Activated CD4-positive, CD25-positive, alpha-beta regulatory T cell (primary cell): ENCODE measurements at places on chromosomes 1 and 21.

- DNase-seq, result peak; percentile 42
Measured at GRCh38 chr1:212457740-212458338, 25.1 kb downstream of the NENF start.

DNA sequence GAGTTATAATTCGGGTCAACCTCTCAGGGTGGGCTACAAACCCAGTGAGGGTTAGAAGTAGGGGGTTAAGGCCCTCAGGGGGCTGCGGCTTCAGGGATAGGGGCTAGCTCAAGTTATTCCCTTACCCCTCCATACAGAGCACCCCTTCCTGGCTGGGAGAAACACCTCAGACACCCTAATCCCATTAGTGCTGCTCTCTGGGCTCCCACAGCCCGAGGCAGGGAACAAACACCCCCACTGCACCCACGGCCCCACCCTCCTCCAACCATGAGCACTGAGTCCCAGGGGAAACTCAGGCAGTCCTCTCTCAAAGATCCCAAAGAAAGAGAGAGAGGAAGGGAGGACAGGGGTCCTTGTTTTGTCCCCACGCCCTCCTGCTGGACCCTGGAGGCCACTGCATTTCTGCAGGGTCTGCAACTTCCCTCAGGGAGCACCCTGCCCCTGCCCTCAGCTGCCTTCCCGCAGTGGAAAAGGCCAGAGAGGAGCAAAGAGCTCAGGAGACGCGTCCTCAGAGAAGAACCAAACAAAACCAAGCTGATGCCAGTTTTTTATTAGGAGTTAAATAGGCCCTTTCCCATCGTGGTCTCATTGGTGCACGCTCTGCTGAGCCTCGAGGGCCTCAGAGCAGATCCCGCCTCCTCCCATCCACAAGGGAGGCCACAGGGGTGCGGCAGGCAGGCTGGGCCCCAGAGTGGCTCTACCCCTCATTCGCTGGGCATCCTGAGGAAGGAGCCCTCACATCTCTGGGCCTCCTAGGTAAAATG is 1.4 kb upstream of the S100A4 start:
- no peak for DNase-seq

GRCh38 chr1:82264802-82265201 is 464.1 kb downstream of the ADGRL2 start:
- no peak for DNase-seq

GRCh38 chr1:91784616-91785015 is 101.3 kb downstream of the TGFBR3 start:
- no peak for DNase-seq

DNA sequence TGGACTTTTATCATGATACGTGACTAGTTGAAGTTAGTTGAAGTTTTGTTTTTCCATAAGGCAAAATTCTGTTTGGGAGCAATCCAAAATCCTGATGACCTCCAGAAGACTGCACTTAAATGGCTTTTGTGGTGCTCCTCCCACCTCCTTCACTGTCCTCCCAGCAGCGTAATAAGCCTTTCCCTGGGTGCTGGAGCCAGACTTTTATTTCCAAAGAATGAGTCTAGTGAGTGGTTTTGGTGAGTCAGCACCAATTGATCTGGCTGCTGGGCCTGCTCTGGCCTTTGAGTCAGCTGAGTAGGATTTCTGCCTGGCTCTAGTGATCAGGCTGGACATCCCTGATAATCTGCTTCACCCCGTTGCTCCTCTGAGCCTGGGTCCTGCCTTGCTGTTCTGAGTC is 21.7 kb upstream of the KCND3 start:
- no peak for DNase-seq

DNA sequence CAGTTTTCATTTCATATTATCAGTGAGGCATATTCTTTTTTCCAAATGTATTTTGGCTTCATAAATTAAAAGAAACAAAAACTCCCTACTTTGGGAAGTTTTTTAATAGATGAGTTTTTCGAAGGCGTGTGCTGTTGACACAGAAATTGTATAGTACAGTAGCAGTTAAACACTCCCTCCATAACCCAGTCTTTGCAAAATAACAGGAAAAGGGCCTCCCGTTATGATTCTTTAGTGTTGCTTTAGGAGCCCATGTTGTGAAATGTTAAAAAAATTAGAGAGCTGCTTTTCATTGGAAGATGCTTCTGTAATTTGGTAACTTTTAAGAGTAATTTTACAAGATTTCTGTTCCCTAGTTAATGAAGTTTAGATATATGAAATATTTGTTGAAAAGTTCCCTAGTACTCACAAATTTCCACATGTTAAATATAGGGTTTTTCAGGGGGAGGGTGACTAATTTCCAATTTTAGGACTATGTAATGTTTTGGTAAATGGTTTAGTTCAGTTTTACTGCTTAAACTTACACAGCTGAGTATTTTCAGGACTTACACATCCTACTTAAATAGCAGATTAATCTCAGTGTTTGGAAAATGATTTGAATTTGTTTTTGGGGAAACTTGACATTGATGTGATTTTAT is 2.0 kb downstream of the CAMSAP2 start:
- no peak for DNase-seq

GRCh38 chr1:185869590-185869989 is 135.4 kb downstream of the HMCN1 start:
- no peak for DNase-seq

- no peak for DNase-seq
Measured at GRCh38 chr1:245198748-245199516, 44.1 kb downstream of the KIF26B start.

GRCh38 chr1:8011016-8011415 is 15.1 kb downstream of the ERRFI1 start:
- DNase-seq, result no peak

GRCh38 chr1:28037946-28038345 is 50.5 kb downstream of the EYA3 start:
- DNase-seq, result no peak

GRCh38 chr1:178342745-178343144 is 154.0 kb downstream of the CLEC20A start:
- DNase-seq, result no peak

- no peak for DNase-seq
Measured at GRCh38 chr1:63917571-63918417, 144.0 kb downstream of the ROR1 start.

DNA sequence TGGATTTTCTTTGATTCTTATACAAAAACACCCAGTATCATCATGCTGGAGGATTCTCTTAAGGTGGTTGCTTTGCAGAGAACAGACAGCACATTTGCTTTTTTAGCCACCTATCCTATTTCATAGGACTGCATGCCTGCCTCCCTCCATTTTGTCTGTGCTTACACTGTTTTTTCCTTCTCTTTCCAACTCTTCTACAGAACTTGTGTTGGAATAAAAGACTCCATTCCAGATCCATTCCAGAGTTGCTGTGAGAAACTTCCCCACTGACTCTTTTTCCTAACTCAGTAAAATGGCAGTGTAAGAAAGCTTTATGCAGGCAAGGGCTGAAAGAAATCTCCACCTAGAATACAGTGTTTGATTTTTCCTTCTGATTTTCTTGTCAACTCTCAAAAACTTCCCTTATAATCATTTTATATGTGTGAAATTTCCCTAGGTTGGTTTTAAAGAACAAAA is 5.2 kb upstream of the ARID1A start:
- DNase-seq, result no peak

DNA sequence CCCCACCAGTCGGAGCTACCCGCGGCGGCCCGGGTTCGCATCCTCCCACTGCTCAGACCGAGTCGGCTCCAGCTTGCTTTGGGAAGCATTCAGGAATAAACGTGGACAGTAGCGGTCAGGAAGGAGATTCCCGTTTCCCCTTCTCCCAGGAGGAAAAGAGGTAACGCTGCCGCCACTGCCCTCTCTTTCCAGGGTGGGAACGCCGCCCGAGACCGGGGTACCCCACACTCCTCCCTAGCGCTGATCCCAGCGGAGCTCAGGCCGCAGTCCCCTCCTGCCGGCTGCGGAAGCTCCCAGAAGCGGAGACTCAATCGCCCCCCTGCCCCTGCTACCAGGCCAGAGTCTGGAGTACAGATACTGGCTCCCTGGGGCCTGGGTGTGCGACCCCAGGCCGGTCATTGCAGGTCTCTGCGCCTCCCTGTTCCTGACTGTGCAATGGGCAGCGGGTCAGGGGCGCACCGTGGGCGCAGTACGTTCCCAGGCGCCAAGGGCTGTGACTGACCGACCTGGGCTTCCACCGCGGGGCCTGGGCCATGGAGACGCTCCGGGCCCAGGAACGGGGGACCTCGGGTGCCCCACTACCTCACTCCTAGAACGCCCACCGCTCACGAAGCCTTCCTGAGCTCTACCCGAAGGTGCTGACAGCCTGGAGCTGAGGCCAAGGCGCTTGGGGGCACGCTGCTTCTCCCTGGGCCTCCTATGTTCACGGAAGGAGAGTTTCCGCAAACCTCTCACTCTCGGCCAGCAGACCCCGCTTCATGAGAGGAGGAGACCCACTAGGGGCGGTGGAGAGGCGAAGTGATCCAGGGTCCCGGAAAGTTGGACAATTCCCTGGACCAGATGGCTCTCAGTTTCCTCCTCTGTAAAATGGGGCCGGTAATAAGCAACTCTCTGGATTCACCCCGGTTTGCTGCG is 7.8 kb downstream of the DMRTA2 start:
- DNase-seq, result no peak

- no peak for DNase-seq
Measured at GRCh38 chr1:26300578-26301275, 5.7 kb downstream of the UBXN11 start.

DNA sequence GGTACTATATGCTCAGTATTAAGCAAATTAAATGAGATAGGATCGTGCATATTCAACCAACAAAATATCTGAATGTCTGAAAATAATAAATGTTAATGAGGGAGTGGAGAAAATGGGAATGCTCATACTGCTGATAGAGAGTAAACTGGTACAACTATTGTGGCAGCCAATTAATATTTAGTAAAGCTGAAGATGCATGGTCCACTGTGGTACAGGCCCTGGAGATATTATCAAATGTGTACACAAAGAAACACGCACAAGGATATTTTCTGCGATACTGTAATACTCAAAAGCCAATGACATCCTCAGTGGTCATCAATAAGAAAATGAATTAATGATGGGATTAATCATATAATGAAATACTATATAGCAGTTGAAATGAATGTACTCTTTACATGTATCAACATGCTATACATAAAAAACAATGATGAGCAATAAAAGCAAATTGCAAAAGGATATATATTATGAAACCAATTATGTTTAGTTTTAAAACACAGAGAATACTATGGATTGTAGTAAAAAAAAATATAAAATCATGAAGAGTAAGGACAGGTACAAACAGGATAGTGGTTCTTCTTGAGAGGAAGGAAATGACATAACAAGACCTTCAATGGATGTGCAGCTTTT is 25.0 kb downstream of the MRPL39 start:
- DNase-seq, result no peak

DNA sequence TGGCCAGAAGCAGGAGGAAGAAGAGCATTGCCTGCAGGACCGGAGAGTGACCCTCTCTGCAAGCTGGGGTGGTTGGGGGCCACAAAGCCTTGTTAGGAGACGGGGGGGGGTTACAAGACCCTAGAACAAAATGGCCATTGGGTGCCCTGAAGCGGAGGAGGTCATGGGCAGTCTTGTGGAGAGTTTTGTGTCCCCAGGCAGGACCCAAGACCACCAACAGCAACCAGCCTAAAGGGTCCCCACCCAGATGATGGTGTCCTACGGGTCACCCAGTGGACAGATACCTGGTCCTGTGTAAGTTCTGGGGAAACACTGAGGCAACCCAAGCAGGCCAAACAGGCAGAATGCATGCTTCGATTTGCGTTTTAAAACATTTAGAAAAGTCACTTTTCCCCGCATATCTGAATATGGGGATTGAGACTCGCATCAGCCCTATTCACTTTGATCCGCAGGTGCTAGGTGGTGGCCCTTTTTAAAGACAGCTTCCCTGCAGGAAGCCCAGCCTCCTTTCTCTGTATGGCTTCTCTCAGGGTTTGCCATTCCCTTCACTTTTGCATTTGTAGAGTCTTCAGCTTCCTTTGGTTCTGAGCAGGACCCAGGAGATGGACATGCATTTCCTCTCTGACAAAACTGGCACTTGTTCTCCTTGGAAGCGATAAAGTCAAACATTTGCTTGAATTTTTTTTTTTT is 21.1 kb downstream of the GNG4 start:
- no peak for DNase-seq

- no peak for DNase-seq
Measured at GRCh38 chr1:33576821-33577599, 104.6 kb downstream of the ZSCAN20 start.

DNA sequence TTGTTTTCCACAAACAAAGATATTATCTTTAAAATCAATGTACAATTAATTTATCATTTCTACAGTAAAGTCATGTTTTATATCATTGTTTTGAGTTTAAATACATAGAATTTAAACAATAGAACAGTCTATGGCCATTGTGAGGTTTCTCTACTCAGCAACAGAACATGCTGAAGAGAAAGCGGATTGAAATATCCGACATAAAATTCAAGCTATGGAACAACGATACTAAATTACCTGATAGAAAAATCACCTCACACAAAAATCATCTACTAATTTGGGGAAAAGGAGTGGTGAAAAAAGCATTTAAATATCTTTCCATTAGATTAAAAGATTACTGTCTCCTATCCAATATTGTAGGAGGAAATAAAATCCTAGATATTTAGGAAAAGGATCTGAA is 12.6 kb downstream of the CDKN2C start:
- DNase-seq, result no peak

- DNase-seq, result no peak
Measured at GRCh38 chr1:93459126-93459525, 11.2 kb downstream of the FNBP1L start.

DNA sequence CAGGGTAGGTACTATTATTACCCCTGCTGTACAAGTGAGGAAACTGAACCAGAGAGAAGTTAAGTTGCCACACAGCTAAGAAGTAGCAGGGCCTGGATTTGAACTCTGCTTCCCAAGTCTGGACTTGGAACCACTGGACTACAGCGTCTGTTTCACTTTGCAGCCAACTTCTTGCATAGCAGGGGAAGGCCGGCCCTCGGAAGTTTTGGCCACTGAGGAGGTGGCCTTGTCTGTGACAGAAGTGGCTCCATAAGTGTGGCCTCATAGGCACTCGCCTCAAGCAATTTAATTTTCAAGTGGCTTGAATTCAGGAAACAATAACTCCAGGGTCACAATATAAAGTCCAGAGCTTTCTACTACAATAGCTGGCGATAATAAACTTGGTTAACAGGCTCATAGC is 41.4 kb downstream of the PLEKHA6 start:
- DNase-seq, result no peak

GRCh38 chr21:33109574-33110339 is 39.8 kb downstream of the OLIG1 start:
- no peak for DNase-seq

DNA sequence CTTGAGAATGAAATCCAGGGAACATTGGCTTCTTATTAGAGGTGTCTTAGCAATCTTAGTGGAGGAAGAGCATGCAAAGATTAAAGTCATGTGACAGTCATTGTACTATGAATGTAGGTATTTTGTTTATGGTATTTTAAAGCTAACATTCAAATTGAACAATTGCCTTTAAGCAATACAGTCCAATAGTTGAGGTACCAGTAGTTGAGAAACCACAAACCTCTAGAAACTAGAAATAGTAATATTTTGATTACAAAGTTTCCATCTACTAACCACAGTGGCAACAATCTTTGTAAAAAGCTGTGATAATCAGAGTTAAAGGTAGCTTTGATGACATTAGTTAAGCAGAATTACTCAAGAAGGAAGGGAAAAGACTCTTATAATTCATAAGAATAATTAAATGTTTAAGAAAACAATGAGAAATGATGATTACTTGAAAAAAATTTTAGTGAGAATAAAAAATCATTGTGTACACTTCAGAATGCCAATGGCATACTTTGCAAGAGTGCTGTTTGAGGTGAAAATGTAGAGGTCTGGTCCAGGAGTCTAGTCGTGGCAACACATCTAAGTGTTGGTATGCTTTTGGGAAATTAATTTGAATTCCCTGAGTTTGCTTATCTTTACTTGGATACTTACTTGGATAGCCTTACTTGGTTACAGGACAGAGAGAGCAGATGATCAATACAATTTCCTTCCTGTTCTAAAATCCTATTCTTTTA is 104.9 kb upstream of the PTGFR start:
- no peak for DNase-seq
